Type B pancreatic cell (in vitro differentiated cells): ENCODE measurements at places on chromosomes 6 and 20.

- no peak for DNase-seq
Observed at GRCh38 chr20:63011798-63012197, 5.0 kb upstream of the BHLHE23 start.

- DNase-seq = no peak
Observed at GRCh38 chr20:61522498-61523090, 270.5 kb downstream of the CDH4 start.

GRCh38 chr6:31354864-31355582, 2.0 kb downstream of the HLA-B start:
- DNase-seq = no peak

DNA sequence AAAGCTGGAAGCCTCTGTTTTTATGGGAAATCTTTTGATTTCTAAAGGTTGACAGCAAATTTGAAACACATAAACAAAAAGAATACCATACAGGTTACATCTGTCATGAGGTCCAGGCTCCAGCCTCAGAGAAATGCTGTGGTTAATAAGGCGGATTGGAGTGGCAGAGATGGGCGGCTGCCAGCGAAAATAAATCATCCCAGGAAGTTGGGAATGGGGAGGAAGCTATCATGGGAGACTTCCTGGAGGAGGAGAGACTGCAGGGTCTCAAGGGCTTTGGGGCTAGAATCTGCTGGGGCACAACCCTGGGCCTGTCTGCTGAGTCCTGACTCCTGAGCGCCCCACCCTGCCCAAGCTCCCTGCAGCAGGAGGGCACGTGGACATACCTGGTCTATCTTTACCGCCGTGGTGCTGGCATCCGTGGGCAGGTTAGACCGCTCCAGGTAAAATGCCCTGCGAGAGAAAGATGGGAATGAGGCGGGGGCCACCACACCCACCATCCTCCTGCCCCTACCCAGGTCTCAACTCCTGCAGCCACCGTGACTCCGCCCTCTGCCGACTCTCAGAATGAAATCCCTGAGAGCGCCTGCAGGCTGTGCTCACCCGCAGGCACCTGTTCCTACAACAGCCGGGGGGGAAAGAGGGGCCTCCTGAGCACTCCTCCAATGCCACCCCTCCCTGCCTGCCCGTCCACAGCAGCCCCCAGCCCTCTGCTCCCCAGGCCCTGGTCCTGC, 197.3 kb downstream of the PREX1 start:
- no peak for DNase-seq

GRCh38 chr6:42374018-42374669, 77.6 kb downstream of the TRERF1 start:
- DNase-seq = no peak

DNA sequence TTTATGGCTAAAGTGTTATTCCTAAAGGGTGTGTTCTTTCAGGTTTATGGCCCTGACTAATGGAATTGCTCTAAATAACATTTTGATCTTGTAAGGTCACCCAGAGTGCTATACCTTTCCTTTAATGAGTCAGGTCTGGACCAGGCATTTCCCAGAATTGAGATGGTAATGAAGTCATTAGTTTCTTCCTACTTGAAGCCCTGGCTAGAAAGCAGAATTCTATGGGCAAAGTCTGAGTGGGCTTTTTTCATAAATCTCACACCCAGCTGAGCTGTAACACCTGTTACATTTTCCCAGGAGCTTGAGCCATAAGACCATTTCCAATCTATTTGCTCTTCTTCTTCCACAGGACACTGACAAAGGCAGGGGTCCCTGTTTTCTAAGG, 122.0 kb upstream of the ID4 start:
- DNase-seq = no peak

- no peak for DNase-seq
Observed at GRCh38 chr6:105805501-105806023, 280.6 kb upstream of the PRDM1 start.

- DNase-seq = no peak
Observed at GRCh38 chr20:35433337-35433736, 4.7 kb downstream of the GDF5 start.

DNA sequence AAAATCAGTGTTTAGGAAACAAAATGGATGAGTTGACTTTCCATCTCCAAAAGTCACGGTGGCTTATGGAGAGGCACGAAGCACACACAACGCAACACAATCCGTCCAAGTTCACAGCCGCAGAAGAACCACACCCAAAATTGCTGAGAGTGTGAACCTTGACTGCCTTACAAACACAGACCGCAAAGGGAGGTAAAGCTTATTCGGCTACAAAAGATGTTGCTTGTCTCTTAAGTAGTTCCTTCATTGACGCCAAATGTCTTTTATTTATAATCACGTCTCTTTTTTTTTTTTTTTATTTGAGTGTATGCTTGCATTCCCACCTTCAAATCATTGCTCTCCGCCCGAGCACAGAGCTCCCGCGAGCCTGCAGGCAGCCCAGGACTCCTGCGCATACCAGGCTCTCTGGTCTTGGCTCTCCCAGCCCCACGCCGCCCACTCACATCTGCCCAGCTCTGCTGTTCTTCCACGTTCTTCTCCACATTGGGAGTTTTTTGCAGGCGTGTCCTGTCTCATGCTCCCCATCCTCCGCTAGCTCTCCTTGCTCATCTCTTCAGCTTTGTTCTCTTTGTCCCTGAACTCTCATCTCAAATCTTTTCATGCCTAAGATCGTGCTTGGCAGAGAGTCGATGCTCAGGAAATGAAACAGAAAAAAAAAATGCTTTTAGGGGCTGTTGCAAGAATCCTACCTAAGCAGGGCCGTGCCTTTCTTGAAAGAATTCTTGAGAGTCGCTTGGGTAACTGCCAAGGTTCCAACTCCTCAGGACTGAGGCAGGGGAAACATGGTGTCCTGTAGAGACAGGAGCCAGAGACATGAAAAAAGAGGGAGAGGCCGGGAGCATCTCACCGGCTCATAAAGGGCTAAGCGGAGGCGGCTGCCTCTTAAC, 25.8 kb downstream of the LY86 start:
- DNase-seq = no peak

GRCh38 chr6:56988145-56988544, 33.2 kb downstream of the BEND6 start:
- DNase-seq = no peak

GRCh38 chr6:155327326-155328073, 13.2 kb upstream of the TFB1M start:
- no peak for DNase-seq
